Ascending aorta (tissue), 2 donors: ENCODE measurements at places on chromosomes 2 and 18.

DNA sequence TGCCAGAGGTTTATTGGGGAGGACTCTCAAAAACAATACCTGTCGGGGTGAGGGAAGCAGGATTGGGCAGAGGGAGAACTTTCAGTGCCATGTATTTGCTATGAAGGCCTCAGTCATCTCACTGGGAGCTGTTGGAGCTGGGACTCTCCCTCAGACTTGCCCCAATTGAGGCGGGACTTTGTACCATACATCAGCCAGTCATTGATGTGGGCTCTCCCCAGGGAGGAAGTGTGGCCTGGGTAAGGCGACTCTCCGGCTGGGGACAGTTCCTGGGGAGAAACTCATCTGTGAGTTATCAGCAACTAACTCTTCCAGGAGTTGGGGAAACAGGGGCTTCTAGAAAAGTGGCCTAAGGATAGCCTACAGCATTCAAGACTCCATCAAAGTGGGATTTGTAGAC lies 66.5 kb downstream of the FTCDNL1 start:
- no peaks in the 10 kb centered on the region for H3K4me1 ChIP-seq
- no peaks in the 10 kb centered on the region for H3K27me3 ChIP-seq
- no peaks in the 10 kb centered on the region for H3K36me3 ChIP-seq
- DNase-seq, result no peak
- no peak overlapping the region for H3K27ac ChIP-seq
- no peak overlapping the region for H3K4me3 ChIP-seq

DNA sequence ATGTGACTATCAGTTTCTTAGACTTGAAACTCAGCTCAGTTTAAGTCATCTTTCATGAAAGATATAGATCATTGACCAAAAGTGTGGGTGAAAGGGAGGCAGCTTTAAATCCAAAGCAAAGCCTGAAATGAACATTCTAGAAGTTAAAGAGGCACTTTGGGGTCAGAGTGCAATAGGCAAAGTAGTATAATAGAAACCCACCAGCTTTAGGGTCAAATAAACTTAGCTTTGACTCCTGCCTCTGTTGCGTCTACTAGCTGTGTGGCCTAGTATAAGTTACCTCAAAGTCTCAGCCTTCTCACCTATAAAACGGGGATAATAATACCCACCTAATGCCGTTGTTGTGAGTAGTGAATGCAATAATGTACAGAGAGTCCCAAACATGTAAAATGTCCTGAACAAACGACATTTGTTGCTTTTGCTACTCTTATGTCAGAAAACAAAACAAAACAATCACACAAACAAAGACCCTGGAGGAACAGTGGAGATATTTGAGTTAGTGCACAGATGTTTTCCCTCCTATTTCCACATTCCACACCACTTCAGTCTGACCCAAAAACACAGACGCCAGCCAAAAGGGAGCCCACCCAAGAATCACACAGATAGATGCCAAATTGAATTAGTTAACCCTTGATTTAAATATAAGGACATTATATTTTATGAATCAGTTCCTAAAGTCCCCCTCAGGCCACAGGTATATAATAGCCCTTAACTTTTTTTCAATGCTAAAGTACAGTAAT lies 657.0 kb downstream of the ARHGAP15 start:
- no peaks in the 10 kb centered on the region for H3K27me3 ChIP-seq
- no peak for DNase-seq
- no peaks in the 10 kb centered on the region for H3K36me3 ChIP-seq
- no peaks in the 10 kb centered on the region for H3K4me1 ChIP-seq

DNA sequence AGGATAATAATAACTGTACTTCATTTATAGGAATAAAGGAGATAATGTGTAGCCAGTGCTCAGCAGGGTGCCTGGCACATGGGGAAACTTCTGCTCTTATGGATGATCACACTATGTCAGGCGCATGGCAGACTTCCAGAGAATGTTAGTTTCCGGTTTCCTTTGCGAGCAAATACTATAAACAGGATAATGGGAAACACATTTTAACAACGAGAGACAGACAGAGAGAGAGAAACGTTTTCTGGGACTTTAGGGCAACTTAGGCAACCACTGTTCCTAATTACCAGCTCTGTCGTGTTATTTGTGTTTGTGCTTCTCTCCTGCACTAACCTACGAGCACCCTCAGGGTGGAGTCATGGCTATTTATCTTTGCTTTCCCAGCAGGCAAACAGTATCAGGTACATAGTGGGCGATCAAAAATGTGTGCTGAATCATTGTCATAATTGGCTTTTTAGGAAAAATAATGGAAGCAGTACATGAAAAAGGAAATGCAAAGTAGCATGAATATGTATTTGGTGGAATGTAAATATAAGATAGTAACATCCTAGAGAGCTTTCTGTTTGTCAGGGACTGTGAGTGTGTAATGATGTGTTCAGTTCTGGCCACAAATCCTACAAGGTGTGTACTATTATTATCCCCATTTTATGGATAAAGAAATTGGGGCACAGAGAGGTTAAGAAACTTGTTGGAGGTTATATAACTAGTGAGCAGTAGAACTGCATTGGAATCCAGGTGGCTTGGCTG lies 36.8 kb upstream of the IGFBP2 start:
- H3K4me3 ChIP-seq, result no peak overlapping the region
- DNase-seq, result no peak
- H3K27me3 ChIP-seq, result no peaks in the 10 kb centered on the region
- H3K27ac ChIP-seq, result no peak overlapping the region
- peaks cover 2% of the 10 kb centered on the region for H3K4me1 ChIP-seq

- H3K27ac ChIP-seq, result no peak overlapping the region
- H3K36me3 ChIP-seq, result no peaks in the 10 kb centered on the region
- no peaks in the 10 kb centered on the region for H3K4me1 ChIP-seq
- no peaks in the 10 kb centered on the region for H3K27me3 ChIP-seq
Observed at GRCh38 chr2:183867206-183867605, 731.1 kb upstream of the ZNF804A start.

DNA sequence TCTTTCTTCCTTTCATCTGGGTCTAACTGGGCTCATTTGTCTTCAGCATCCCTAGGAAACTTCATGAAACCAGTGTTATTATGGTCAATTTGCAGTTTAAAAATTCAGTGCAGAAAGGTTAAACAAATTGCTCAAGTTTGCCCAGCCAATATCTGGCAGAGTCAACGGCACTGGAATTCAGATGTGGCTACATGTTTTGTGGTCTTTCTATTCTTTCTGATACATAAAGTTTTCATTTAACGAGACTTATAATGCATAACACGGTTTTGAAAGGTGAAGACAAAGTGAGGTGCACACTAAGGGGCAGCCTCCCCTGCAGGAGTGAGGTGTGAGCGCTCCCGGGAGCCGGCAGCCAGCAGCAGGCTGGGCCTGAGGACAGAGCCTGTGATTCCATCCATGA lies 164.6 kb downstream of the RTP5 start:
- H3K27ac ChIP-seq, result no peak overlapping the region
- H3K4me3 ChIP-seq, result no peak overlapping the region
- DNase-seq, result no peak
- no peaks in the 10 kb centered on the region for H3K27me3 ChIP-seq
- no peaks in the 10 kb centered on the region for H3K4me1 ChIP-seq

DNA sequence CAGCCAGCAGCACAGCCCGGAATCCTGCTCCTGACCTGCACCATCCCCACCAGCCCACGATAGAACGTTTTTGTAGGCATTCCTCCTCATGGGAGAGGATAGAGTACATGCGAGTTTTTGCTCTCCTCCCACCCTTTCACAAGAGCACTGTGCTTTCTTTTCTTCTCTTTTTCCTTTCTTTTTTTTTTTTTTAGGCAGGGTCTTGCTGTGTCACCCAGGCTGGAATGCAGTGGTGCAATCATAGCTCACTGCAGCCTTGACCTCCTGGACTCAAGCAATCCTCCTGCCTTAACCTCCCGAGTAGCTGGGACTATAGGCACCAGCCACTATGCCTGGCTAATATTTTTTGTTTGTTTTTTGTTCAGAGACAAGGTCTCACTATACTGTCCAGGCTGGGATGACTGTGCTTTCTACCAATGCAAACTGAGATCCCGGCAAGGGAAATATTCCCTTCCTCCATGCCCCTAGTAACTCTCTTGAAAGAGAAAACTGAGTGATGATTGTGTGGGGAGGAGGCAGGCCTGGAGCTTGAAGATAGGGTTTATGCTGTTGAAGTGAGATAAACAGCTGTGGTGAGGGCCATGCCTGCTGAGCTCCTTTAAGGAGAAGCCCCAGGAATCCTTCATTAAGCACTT lies 82.6 kb upstream of the TXNDC2 start:
- DNase-seq, result no peak
- H3K4me1 ChIP-seq, result peaks cover 28% of the 10 kb centered on the region
- no peak overlapping the region for H3K4me3 ChIP-seq
- H3K27me3 ChIP-seq, result no peaks in the 10 kb centered on the region

- DNase-seq, result no peak
- H3K4me1 ChIP-seq, result no peaks in the 10 kb centered on the region
- no peak overlapping the region for H3K4me3 ChIP-seq
- no peaks in the 10 kb centered on the region for H3K27me3 ChIP-seq
Observed at GRCh38 chr2:148984449-148984848, 54.0 kb upstream of the LYPD6B start.

GRCh38 chr2:3253913-3254441 lies 123.6 kb downstream of the EIPR1 start:
- H3K27me3 ChIP-seq, result no peaks in the 10 kb centered on the region
- no peak overlapping the region for H3K4me3 ChIP-seq
- H3K4me1 ChIP-seq, result no peaks in the 10 kb centered on the region
- no peaks in the 10 kb centered on the region for H3K36me3 ChIP-seq
- DNase-seq, result no peak
